ENCODE measurements at places on chromosomes 12 and 14.

DNA sequence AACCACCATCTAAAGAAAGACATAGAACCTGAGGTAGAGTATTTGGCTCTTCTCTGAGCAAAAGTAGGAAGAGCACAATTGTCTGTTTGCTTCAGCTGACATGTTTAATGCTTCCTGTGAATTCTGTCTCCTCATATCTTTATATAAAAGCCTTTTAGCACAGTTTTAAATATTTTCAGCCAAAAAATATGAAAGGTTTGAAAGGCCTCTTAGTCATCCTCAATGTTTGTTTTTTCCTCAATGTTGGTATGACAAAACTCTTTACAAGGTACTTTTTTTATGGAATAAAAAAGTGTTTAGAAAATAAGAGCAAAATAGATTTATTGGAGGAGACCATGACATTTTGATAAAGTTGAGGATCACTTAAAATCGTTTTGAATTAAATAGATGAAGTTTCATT, 360.9 kb downstream of the NAV3 start:
- DNase-seq: no peak

- no peak for DNase-seq
Measured at GRCh38 chr12:69475237-69475975, 5.2 kb downstream of the FRS2 start.

DNA sequence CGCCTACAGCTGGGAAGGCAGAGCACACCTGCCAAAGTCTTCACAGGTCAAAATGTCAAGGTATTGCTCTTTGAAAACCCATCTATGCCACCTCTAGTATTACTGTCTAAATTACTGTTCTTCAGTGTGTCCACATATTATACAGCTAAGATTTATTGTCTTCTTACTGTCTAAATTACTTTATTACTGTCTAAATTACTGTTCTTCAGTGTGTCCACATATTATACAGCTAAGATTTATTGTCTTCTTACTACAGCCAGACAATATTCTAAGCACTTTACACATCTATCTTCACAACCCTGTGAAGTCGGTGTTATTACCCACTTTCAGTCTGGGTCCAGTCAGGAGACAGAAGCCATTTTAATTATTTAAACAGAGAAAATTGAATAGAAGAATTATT, 173.9 kb downstream of the MYRFL start:
- DNase-seq: no peak

- no peak for DNase-seq
Measured at GRCh38 chr12:64428956-64429355, 23.0 kb upstream of the TBK1 start.

DNA sequence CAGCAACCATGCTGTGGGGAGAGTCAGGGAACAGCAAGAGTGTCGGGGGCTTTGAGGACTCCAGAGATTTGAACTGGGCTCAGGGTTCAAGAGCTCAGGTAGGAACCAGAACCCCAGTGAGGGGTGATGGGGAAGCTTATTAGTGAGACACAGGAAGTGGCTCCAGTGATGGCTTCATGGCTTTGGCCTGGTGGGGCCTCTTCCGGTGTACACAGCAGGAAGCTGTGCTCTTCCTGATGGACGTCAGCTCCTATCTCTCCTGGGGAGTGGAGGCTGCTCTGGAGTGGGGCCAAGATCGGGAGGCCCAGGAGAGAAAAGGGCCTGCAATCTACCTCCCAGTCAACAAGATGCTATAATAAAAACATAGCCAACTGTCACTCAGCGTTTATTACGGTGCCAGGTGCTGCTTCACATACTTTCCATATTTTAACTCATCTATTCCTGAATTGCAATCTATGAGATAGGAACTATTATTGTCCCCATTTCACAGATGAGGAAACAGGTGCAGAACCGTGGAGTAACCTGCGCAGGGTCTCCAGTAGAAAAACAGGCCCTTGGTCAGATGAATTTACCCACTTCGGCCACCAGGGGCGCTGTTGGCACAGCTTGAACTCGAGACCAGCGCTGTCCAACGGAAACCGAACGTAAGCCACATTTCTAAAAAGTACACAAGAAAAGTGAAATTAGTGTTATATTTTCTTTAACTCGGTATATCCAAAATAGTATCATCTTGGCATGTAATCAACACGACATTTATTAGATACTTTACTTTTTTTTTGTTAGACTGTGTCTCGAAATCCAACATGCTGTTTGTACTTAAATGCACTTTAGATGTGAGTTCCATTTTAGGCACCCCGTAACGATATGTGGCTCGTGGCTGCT, 63.6 kb upstream of the DLK1 start:
- DNase-seq: peak; percentile 60

DNA sequence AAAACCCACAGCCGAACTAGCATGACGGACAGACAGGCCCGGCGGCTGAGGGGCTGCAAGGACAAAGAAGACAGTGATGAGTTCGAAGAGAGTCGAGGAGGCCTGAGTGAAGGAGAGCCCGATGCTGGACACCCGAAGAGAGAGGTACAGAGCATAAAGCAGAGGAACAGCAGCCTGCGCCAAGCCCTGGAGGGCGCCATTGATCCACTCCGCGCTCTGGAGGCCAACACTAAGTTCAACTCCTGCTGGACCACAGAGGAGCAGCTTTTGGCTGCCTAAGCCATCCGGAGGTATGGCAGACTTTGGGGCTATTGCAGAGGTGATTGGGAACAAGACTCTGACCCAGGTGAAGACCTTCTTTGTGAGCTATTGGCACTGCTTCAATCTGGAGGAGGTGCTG, 7.8 kb upstream of the PLXNC1 start:
- DNase-seq: peak; percentile 45

- DNase-seq: no peak
Measured at GRCh38 chr12:29314416-29314815, 66.6 kb downstream of the ERGIC2 start.

- DNase-seq: no peak
Measured at GRCh38 chr12:57848208-57848607, 1.7 kb upstream of the CTDSP2 start.

DNA sequence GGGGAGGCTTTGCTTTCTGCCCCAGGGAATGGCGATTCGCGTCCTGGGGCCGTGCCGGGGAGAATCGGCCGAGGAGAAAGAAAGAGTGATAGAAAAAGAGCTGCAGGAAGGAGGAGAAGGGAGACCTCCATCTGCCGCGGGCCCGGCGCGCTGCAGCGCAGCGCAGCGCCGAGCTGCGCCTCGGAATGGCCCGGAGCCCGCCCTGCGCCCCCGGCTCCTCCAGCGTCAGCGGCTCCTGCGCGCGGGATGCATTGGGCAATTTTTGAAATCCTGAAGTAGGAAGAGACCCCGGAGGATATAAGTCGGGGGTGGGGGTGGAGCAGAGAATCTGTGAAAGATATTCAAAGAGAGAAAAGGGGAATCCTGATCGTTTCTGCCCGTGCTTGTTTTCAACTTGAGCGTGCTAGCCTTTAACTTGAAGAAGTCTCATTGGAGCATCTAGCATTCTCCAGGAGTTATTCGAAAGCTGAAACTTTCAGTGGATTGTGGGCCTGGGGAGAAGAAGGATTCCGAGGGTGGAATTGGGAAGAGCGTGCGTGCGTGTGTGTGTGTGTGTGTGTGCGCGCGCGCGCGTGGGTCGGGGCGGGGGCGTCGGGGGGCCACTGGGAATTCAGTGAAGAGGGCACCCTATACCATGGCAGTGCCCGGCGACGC, 441 bp downstream of the PDE3A start:
- no peak for DNase-seq

DNA sequence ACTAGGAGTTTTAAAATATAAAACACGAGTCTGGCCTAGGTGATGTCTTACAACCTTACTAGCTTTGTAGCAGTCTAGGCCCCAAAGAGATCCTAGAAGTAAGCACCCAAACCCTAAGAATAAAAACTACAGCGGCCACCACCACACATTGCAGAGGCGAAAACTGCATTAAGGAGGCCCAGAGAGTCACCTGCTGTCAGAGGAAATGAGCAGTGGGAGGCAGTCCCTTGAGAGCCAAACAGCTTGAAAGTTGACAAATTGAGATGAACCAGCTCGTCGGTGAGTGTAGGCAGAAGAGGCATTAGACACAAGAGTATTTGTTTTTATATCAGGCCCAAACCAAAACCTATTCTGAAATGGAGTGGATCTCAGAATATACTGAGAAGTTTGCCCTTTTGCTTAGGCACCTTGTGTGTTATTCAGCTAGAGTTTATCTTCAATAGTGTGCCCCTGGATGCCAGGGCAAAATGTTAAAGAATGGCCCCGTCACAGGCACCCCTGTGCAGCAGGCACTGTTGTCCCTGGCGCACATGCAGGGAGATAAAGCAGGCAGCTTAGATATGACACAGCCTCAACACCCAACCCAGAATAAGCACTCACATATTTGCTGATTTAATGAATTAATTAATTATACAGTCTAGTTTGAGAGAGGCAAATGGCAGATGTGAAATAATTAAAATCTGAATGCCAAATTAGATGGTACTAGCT, 56.7 kb downstream of the TTC7B start:
- DNase-seq: no peak

GRCh38 chr12:26274441-26275312, 79.3 kb downstream of the SSPN start:
- no peak for DNase-seq

GRCh38 chr12:25054076-25054782, 105.3 kb upstream of the BCAT1 start:
- DNase-seq: no peak

DNA sequence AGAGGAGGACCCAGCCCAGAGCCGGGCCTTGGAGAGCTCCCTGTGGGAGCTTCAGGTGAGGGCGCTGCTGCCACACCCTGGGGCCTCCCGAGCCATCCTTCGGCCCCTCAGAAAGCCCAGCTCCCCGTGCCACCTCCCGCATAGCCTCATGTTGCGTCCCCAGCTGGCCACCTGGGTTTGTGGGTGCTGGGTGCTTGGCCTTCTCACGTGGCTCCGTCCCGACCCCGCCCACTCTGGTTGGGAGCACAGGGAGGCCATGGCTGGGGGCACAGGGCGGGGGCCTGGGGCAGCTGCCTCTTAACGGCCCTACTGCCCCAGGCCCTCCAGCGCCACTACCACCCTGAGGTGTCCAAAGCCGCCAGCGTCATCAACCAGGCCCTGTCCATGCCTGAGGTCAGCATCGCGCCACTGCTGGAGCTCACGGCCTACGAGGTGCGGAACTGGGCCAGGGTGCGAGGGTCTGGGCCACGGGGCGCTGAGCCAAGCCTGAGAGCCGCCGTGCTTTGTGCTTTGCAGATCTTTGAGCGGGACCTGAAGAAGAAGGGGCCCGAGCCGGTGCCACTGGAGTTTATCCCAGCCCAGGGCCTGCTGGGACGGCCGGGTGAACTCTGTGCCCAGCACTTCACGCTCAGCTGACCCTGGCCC, 7.6 kb downstream of the NOC4L start:
- no peak for DNase-seq

GRCh38 chr12:117850048-117850447, 118.7 kb downstream of the KSR2 start:
- no peak for DNase-seq

DNA sequence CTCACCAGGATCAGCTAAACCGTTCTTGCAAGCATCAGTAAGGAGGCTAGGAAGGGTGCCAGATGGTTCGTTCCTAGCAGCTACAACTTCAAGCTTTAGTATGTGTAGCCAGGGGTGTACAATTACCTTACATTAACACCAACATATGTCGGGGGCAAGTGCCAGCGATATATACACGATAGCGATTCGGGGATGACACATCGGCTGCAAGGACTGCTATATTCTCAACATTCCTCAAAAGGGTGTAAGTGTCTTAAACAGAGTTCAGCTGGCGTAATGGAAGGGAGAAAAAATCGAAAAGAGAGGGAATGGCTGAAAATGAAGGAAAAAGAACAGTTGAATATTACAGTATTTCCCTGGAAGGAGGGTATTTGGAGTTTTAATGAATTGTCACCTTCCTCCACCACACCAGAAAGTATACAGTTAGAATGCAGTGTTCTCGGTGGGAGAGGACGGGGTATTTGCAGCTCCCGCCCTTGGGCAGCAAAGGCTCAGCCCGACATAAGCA, 545 bp downstream of the LIMA1 start:
- DNase-seq: no peak

- no peak for DNase-seq
Measured at GRCh38 chr14:76776428-76777251, 15.4 kb downstream of the VASH1 start.

DNA sequence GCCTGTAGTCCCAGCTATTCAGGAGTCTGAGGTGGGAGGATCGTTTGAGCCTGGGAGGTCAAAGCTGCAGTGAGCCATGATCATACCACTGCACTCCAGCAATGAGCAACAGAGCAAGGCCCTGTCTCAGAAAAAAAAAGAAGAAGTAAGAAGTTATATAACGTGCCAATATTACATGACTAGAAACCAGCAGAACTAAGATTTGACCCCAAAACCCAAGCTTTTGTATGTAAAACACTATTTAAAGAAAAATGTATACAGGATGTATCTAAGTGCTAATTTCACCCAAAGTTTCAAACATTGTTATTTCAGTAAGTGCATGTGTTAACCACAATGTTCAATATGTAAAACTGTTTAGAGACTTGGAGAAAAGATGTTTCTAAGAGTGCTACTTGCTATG, 94.7 kb downstream of the SLC5A8 start:
- DNase-seq: no peak

- DNase-seq: no peak
Measured at GRCh38 chr12:132604151-132604618, 6.2 kb downstream of the LRCOL1 start.

- no peak for DNase-seq
Measured at GRCh38 chr14:100025111-100025510, 40.1 kb upstream of the EVL start.

DNA sequence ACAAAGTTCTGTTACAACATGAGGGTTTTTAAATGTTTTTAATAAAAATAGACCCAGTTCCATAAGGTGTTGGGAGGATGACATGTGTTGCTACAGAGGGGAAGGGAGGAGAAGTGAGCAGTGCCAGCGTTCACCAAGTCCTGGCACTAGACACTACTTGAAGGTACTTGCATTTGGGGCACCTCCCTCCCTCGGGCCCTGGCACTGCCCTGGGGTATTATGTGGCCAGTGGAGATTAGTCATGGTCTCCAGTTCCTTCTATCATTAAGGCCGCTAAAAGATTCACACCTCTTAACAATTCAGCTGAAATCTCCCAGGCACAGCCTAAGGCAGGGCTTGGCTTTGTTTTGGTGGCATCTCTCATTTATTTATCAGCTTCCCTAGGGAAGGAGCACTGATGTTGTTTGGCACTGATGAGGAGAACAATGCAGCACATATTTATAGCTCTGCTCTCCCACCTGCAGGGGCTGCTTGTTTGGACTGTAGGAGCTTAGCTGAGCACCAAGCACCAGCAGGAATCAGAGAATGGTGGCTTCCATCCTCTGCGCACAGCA, 155.5 kb upstream of the NTF3 start:
- DNase-seq: no peak

- no peak for DNase-seq
Measured at GRCh38 chr14:52071675-52072074, 2.8 kb upstream of the NID2 start.

- peak; percentile 22 for DNase-seq
Measured at GRCh38 chr12:30753233-30753632, 1.5 kb downstream of the CAPRIN2 start.

Data from activated CD8-positive, alpha-beta memory T cell treated with anti-CD3 and anti-CD28 coated beads, Interleukin-2, amount 50 U/mL, for 4 hours (primary cell).